ENCODE measurements at places on chromosomes 1 and 21.

- H3K36me3 ChIP-seq, result peaks cover 3% of the 10 kb centered on the region
- H3K4me3 ChIP-seq, result peak overlapping the region; percentile 75
- H3K4me1 ChIP-seq, result peaks cover 8% of the 10 kb centered on the region
- H3K27ac ChIP-seq, result peak overlapping the region; percentile 89
Measured at GRCh38 chr1:219174460-219175211, 958 bp downstream of the LYPLAL1 start.

- no peaks in the 10 kb centered on the region for H3K36me3 ChIP-seq
- no peak overlapping the region for H3K4me3 ChIP-seq
- no peaks in the 10 kb centered on the region for H3K27me3 ChIP-seq
- no peak for DNase-seq
Measured at GRCh38 chr1:185397183-185397582, 80.1 kb upstream of the IVNS1ABP start.

DNA sequence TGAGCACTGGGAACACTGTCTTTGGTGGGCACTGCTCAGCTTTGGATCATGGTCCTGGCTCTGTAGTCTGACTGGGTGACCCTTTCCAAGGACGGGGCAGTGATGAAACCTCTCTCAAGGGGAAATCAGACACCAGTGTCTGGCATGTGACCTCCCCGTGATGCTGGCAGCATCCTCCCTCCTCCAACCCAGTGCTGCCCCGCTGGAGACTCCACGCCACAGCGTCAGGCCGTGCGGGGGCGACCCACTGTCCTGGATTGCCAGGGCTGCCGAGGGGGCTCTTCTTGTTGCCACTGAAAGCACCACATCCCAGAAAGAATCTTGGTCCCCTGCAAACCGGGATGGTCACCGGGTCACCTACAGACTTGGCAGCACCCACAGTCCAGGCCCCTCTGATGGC is 146.4 kb upstream of the ARHGEF16 start:
- no peaks in the 10 kb centered on the region for H3K4me1 ChIP-seq
- DNase-seq, result no peak

GRCh38 chr1:231594123-231594522 is 32.5 kb upstream of the DISC1 start:
- no peak for DNase-seq
- no peaks in the 10 kb centered on the region for H3K4me1 ChIP-seq
- no peak overlapping the region for H3K27ac ChIP-seq

DNA sequence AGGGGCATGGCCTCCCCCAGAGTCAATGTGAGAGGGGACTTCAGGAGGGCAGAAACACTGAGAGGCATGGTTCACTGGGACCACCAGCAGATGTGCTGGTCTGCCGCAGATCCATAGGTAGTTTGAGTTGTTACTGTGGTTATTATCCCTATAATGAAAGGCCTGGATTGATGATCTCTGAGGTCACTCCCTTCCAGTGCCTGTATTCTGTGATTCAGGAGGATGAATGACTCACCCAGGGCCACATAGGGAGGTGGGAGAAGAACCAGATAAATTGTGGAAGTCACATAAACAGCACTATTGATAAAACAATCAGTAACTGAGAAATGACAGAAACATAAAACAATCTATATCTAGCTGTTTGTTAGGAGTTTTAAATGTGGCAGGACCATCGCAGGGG is 22.7 kb upstream of the ACTL8 start:
- H3K27me3 ChIP-seq, result no peaks in the 10 kb centered on the region
- no peaks in the 10 kb centered on the region for H3K36me3 ChIP-seq
- H3K4me1 ChIP-seq, result no peaks in the 10 kb centered on the region
- DNase-seq, result no peak
